ENCODE measurements at places on chromosomes 6 and 20.

DNA sequence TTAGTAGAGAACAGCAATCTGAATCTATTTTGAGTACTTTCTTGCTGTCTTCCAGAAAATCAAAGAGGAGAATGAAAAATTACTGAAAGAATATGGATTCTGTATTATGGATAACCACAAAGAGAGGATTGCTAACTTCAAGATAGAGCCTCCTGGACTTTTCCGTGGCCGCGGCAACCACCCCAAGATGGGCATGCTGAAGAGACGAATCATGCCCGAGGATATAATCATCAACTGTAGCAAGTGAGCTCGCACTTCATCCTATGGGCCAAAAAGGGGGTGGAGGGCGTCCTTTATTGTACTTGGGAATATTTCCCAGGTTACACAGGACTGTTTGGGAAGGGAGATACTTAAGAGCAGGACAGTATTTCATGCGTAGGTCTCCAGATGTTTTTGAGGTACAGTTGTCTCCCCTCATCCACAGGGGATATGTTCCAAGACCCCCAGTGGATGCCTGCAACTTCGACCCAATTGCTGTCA, 37.3 kb upstream of the PLCG1 start:
- DNase-seq, result no peak

- no peak for DNase-seq
Measured at GRCh38 chr20:20624914-20625313, 87.5 kb downstream of the RALGAPA2 start.

DNA sequence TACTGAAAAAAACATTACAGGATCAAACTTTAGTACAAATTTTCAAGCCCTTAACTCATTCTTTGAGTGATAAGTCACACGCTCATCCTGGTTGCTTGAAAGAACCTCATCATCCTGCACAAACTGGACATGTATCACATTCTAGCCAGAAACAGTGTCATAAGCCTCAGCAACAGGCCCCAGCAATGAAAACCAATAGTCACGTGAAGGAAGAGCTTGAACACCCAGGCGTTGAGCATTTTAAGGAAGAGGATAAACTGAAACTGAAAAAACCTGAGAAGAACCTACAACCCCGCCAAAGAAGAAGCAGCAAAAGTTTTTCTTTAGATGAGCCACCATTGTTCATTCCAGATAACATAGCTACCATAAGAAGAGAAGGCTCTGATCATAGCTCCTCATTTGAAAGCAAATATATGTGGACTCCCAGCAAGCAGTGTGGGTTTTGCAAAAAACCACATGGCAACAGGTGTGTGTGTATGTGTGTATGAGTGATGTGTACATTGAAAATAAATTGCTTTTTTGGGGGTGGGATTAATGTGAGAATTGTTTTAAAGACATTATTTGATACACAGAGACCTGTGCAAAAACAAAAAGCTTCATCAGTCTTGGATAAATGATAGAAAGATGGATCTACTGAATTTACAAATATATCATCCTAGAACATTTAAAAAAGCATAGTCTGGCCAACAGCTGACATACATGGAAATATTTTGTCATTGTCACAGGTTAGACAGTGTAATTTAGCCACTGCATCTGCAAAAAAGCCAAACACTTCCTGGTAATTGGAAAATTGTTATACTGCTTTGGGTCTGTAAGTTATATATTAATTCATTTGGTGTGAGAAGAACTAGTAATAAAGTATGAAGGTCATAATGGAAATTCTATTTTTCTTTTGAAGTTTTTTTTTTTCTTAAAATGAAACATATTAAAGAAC, 50.1 kb downstream of the PHF3 start:
- DNase-seq, result no peak

- DNase-seq, result no peak
Measured at GRCh38 chr6:127319686-127320085, 23.7 kb downstream of the ECHDC1 start.

- no peak for DNase-seq
Measured at GRCh38 chr6:8389036-8389818, 46.1 kb downstream of the SLC35B3 start.

GRCh38 chr6:97819710-97820109, 536.7 kb upstream of the MMS22L start:
- DNase-seq, result no peak

DNA sequence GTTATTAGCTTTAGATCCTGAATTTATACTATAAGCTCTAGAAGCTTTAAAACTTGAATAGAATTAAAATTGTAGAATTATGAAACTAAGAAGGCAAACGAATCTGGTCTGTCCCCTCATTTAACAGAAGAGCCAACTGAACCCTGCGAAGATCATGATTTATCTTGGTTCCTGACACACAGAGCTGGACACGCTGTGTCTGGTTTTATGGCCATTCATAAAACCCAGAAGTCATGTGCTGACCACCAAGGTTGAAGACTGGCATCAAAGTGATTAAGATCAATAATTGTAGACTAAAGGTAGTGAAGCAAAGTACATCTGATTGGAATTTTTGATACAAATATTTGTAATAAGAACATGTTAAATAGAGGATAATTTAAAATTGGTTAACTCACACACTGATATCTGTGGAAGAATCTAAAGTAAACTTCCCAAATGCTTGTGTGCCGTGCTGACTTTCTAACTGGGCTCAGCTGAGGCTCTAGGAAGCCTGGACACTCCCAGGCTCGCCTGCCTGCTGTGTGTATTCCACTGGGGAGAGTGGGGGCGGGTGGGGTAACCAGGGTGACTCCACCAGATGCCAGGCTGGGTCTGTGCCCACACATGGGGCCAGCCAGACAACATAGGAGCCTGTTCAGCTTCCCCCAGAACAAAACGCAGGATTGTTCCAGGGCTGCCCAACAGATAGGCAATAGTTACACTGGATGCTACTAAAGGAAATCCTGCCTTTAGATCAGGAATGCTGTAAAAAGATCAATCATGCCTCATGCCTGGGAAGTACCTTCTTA, 42.1 kb upstream of the SLC22A3 start:
- DNase-seq, result no peak

Data from skin of body (tissue), 3 donors.